ENCODE measurements at places on chromosomes 7 and 10. TPM values are rescaled to one million over a fixed set of nuclear protein-coding genes. Genes with fewer than 3 reads are reported as not detected.

PGAM2 gene
- polyA plus RNA-seq = not detected

ANXA8 gene
- 42.3 TPM for polyA plus RNA-seq

COL17A1 gene
- polyA plus RNA-seq = 1.7 TPM

OR6V1 gene
- polyA plus RNA-seq = not detected

STOX1 gene
- polyA plus RNA-seq = 0.94 TPM

MAGI2 gene
- polyA plus RNA-seq = 0.53 TPM

CPXM2 gene
- polyA plus RNA-seq = not detected

LGI1 gene
- not detected for polyA plus RNA-seq

GPR37 gene
- 0.57 TPM for polyA plus RNA-seq

ANKRD1 gene
- polyA plus RNA-seq = 10.7 TPM

CCL24 gene
- not detected for polyA plus RNA-seq

EGFR gene
- polyA plus RNA-seq = 62.2 TPM

SPDYE8 gene
- polyA plus RNA-seq = not detected

SLC16A12 gene
- 0.19 TPM for polyA plus RNA-seq

APBB1IP gene
- polyA plus RNA-seq = 7.5 TPM

OR2A25 gene
- not detected for polyA plus RNA-seq

TMEM273 gene
- polyA plus RNA-seq = not detected
